Mesothelial cell of epicardium (in vitro differentiated cells): ENCODE measurements at places on chromosomes 5 and 9. TPM values are rescaled to one million over a fixed set of nuclear protein-coding genes. Genes with fewer than 3 reads are reported as not detected.

DNA sequence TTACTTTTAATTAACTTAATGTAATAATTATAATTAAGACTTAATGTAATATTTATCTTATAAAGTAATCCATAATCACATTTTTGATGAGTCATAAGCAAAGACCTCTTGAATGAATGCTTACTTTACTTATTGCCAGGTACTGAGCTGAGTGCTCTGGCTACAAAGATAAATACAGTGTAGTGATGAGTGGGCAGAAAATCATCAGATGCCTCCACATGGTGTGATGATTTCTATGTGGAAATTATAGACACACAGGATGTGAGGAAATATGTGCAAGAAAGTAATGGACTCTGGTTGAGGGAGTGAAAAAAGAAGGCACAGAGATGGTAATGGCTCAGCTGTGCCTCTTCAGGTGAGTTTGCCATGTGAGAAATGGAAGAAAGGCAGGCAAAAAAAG, 422.6 kb upstream of the CD180 start:
- H3K27ac ChIP-seq = no peak overlapping the region
- peaks cover 20% of the 10 kb centered on the region for H3K4me1 ChIP-seq

DNA sequence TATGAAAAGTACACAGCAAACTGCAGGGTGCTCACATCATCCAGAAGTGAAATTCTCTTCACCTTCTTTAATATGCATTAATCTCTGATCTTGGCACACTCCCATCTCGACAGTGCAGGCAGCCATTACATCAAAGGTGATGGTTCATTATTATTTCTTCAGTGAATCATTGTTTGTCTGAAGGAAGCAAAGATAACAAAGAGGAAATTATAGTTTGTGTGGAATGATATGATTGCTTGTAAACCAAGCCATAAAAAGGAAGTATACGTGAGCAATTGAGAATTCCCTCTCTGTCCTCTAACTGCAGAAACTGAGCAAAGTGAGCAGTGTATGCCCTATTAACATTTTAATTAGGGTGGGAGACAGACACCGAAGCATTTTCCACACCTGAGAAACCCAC, 171.6 kb upstream of the PPP1R2B start:
- peaks cover 1% of the 10 kb centered on the region for H3K27me3 ChIP-seq
- H3K4me3 ChIP-seq = no peak overlapping the region
- no peak overlapping the region for H3K27ac ChIP-seq

GRCh38 chr5:17305017-17305416, 87.6 kb downstream of the BASP1 start:
- H3K4me1 ChIP-seq = peaks cover 41% of the 10 kb centered on the region
- H3K27me3 ChIP-seq = no peaks in the 10 kb centered on the region
- peak overlapping the region; percentile 94 for H3K27ac ChIP-seq
- no peak overlapping the region for H3K4me3 ChIP-seq

- no peak overlapping the region for H3K4me3 ChIP-seq
- H3K27me3 ChIP-seq = no peaks in the 10 kb centered on the region
- peaks cover 2% of the 10 kb centered on the region for H3K36me3 ChIP-seq
- peaks cover 1% of the 10 kb centered on the region for H3K4me1 ChIP-seq
- no peak for DNase-seq
- no peak overlapping the region for H3K27ac ChIP-seq
These were observed 17.3 kb downstream of the CENPH start for GRCh38 chr5:69206528-69207190.

DNA sequence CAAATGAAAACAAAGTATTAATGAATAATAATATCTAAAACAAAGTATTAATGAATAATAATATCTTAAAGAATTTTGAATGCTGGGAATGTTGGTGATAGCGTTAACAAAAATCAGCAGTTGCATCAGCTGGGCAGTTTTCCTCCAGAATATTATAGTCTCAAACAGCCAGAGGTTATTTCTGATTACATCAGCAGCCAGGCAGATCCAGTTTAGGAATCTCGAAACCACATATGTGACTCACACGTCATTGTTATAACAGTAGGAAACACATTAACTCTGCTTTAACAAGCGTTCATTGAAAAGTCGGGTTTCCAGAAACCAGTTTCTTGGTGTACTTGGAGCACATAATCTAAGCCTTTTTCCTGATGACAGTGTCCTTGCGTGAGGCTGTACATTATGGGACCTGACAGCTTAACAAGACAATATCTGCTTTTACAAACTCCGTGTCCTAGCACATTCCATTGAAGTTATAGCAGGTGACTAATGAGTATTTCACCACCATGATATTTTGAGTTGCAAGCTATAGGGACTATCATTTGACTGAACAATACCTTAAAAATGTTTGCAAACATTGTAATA, 559.5 kb upstream of the KLF4 start:
- no peaks in the 10 kb centered on the region for H3K36me3 ChIP-seq
- H3K27ac ChIP-seq = no peak overlapping the region
- H3K4me3 ChIP-seq = no peak overlapping the region
- DNase-seq = no peak

DNA sequence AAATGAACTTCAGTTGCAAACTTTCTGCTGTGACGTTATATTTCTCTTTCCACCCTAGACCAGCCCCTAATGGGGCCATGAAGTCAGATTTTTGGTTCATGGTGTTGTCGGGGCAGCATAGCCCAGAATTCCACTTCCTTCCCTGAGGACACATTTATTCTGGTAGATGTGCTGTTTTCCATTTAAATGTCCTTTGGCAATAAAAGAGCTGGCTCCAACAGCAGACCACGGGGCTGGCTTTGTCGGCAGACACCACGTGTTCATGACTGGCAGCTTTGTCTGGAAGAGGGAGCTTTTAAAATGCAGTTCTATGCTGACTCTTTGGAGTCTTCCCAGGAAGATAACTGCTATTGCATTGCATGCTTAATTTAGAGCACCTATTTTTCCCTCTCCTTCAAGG, 17.6 kb upstream of the LCP2 start:
- peaks cover 3% of the 10 kb centered on the region for H3K27me3 ChIP-seq
- H3K4me3 ChIP-seq = no peak overlapping the region
- no peaks in the 10 kb centered on the region for H3K36me3 ChIP-seq

- H3K27me3 ChIP-seq = peaks cover 61% of the 10 kb centered on the region
- H3K36me3 ChIP-seq = no peaks in the 10 kb centered on the region
- H3K27ac ChIP-seq = no peak overlapping the region
- no peak for DNase-seq
- no peaks in the 10 kb centered on the region for H3K4me1 ChIP-seq
- no peak overlapping the region for H3K4me3 ChIP-seq
These were observed 30.4 kb upstream of the DENND1A start for GRCh38 chr9:123960366-123960765.

DNA sequence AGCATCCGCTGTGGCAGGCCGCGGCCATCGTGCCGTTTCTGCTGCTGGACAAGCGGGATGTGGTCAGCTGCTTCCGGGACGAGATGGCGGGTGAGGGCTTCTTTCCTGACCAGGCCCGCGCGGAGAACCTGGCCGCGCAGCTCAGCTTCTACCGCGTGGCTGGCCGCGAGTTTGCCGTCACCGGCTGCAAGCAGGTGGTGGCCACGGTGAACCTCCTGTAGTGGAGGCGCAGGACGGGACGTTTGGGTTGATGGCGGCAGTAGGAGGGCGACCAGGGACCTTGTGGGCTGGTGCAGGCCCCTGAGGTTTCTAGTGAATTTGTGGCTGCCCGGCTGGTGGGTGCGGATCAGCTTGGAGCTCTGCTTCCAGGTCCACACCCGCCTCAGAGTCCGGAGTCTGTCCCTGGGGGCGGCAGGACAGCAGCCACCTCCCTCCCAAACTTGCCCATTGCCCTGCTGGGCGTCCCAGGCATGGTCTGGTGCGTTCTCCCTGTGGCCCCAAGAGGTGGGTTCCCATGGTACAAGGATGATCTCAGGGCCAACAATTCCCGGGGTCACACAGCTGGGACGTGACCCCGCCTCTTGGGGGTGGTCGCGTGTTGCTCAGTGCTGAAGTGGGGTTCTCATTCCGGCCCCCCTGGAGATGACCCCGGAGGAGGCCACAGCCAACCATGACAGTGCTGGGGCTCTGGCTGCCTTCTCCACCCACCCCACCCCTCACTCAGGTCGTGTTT, 2.4 kb downstream of the TOR4A start:
- H3K27ac ChIP-seq = no peak overlapping the region
- H3K4me1 ChIP-seq = peaks cover 23% of the 10 kb centered on the region
- no peak for DNase-seq
- H3K36me3 ChIP-seq = no peaks in the 10 kb centered on the region
- H3K4me3 ChIP-seq = peak overlapping the region; percentile 10
- H3K27me3 ChIP-seq = peaks cover 19% of the 10 kb centered on the region

DNA sequence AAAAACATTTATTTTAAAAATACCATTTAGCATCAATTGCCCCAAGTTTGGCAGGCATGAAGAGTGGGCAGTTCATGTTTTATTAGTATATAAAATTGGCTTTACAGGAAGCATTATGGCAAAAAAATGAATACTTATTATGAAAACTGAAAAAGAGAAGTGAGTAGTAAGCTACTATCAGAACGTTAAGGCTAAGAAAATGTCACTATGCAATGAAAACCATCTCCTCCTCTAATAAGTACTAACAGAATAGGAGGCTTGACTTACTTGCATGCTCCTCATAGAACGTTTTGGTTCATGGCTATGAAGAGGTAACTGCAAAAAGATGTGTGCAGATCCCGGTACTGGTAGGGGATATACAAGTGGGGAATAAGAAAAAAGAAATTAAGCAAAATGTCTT, 23.6 kb downstream of the TICAM2 start:
- no peak overlapping the region for H3K4me3 ChIP-seq
- no peaks in the 10 kb centered on the region for H3K27me3 ChIP-seq
- no peaks in the 10 kb centered on the region for H3K4me1 ChIP-seq
- DNase-seq = no peak

DNA sequence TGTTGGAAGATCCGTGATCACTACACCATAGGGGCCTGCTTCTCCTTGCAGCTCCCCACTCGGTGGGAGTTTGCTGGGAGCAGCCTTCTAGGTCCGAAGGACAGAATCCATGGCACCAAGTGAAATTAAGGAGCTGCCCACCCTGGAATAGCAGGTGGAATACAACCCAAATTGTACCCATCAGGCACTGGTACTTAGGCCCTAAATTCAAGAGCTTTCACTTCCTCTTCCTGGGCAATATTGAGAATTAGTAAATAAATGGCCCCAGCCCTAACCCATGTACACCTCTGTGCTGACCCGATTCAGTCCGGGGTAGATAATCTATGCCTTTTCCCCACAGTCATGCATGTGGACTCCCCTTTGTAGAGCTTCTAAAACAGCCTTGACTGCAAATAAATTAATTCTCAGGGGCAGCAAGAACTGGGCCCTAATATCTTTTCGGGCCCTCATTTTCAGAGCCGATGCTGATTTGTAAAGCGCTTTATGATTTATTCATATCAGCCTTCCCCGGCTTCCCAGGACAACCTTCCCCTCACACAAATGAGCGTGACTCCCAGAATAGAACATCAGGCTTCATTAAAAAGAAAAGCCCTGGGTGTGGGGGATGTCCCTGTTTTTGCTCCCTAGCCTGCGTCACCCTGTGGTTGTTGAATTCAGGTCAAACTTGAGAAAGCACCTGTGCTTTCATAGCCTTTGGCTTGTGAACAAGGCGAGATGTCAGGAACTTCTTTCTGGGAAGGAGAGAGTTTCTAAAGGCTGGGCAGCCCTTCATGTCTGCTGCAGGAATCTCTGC, 126.1 kb upstream of the TBC1D2 start:
- no peak overlapping the region for H3K27ac ChIP-seq
- no peak for DNase-seq
- no peaks in the 10 kb centered on the region for H3K27me3 ChIP-seq
- peaks cover 15% of the 10 kb centered on the region for H3K4me1 ChIP-seq
- H3K36me3 ChIP-seq = no peaks in the 10 kb centered on the region
- H3K4me3 ChIP-seq = no peak overlapping the region

DNA sequence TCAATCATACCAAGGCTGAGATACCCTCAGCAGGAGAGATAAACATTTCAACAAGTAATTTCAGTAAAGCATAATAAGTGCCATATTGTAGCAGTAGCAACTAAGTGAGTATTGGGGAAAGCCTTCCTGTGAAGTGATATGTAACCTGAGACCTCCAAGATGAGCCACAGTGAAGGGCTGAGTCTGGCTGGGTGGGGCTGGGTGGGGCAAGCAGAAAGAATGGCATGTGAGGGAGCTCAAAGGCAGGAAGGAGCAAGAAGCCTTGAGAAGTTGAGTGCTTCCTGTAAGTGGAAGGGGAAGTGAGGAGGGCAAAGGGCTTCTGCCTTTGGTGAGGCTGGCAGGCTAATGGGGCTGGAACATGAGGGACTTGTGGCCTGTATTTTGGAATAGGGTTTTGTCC, 19.7 kb upstream of the ASTN2 start:
- no peaks in the 10 kb centered on the region for H3K36me3 ChIP-seq
- peaks cover 32% of the 10 kb centered on the region for H3K27me3 ChIP-seq
- no peak overlapping the region for H3K4me3 ChIP-seq
- no peak overlapping the region for H3K27ac ChIP-seq
- peaks cover 3% of the 10 kb centered on the region for H3K4me1 ChIP-seq

DNA sequence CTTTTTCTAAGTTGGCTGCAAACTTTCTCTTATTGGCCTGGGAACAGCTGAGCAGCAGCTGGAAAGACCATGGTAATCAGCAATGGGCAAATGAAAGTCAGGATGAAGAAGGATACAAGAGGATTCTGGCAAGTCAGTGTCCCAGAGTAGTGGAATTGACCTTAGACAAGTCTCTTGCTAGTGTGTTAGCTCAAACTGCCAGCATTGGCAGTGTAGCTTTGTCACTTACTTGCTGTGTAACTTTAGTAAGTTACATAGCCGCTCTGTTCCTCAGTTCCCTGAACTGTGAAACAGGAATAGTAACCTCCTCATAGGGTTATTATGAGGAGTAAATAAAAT, 3.6 kb downstream of the ALDH1A1 start:
- no peak overlapping the region for H3K4me3 ChIP-seq
- H3K27me3 ChIP-seq = peaks cover 5% of the 10 kb centered on the region
- H3K36me3 ChIP-seq = no peaks in the 10 kb centered on the region
- DNase-seq = no peak

DNA sequence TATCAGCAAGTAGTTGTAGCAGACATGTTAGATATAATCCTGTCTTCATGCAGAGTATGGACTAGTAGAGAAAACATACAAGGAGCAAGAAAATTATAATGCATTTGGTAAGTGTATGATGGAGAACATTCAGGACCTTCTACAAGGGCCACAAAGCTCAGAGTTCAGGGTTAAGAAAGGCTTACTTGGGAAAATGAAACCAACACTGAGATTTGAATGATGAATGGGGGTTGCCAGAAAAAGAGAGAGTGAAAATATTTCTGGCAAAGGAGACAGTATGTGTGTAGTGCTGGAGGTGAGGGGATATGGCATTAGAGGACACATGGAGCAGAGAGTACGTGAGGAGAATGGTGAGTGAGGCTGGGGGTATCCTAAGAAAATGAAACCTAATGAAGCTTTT, 169.8 kb upstream of the STK32A start:
- H3K4me1 ChIP-seq = peaks cover 37% of the 10 kb centered on the region
- no peak for DNase-seq
- no peaks in the 10 kb centered on the region for H3K27me3 ChIP-seq
- H3K36me3 ChIP-seq = no peaks in the 10 kb centered on the region
- no peak overlapping the region for H3K4me3 ChIP-seq
- peak overlapping the region; percentile 8 for H3K27ac ChIP-seq

Gene OR1Q1
- total RNA-seq = not detected in 3 replicates

Gene SELENOP
- 84.5 to 95.8 TPM (median 86.9 TPM) in 3 replicates for total RNA-seq

Gene SEMA5A
- total RNA-seq = 20.0 to 26.7 TPM (median 23.1 TPM) in 3 replicates

Gene MLANA
- not detected in 3 replicates for total RNA-seq

Gene CFAP77
- total RNA-seq = 0.23 TPM in 1 of 3 replicates, not detected in the others

Gene FGF1
- total RNA-seq = 0.07 TPM in 1 of 3 replicates, not detected in the others

Gene PCDHA8
- total RNA-seq = 4.5 to 5.4 TPM (median 4.7 TPM) in 3 replicates

Gene IRX1
- total RNA-seq = 68.5 to 71.5 TPM (median 68.6 TPM) in 3 replicates
